Astrocyte of the spinal cord (primary cell): ENCODE measurements at places on chromosomes 11 and 22.

DNA sequence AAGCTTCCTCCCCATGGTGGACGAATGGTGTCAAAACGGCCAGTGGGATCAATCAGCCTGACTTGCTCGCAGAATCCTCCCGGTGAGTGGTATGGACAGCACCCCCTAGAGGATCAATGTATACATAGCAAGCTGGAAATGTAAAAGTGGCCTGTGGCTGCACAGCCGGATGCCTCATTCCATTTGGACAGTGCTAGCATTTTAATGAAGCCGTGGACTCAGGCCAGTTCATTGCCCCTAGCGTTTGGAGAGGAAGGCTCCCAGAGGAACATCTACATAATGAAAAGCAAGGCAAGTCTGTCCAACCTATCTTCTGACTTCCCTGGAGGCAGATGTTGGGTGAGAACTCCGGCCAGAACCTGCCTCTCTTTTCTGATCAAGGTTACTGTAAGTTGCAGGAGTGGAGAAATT, 942.3 kb downstream of the NTM start:
- no peak for DNase-seq

GRCh38 chr11:68741463-68741862, 9.9 kb downstream of the TESMIN start:
- DNase-seq, result no peak

DNA sequence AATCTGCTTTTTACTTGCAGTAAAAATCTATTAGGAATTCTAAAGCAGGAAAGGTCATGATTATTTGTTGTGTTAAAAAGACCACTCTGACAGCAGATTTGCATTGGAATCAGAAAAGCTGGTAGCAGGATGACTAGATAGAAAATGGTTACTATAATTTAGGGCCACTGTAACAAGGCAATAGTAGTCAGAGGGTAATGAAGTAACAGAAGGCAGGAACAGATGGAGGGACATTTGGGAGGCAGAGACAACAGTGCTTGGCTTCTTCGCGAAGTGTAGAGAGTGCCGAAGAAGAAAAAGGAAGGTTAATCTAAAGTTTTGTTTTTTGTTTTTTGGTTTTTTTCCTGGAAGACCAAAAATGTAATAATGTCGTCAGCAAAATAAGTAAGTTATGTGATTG, 129.8 kb upstream of the SLC5A12 start:
- no peak for DNase-seq

GRCh38 chr11:112511911-112512310, 251.3 kb upstream of the PLET1 start:
- no peak for DNase-seq

DNA sequence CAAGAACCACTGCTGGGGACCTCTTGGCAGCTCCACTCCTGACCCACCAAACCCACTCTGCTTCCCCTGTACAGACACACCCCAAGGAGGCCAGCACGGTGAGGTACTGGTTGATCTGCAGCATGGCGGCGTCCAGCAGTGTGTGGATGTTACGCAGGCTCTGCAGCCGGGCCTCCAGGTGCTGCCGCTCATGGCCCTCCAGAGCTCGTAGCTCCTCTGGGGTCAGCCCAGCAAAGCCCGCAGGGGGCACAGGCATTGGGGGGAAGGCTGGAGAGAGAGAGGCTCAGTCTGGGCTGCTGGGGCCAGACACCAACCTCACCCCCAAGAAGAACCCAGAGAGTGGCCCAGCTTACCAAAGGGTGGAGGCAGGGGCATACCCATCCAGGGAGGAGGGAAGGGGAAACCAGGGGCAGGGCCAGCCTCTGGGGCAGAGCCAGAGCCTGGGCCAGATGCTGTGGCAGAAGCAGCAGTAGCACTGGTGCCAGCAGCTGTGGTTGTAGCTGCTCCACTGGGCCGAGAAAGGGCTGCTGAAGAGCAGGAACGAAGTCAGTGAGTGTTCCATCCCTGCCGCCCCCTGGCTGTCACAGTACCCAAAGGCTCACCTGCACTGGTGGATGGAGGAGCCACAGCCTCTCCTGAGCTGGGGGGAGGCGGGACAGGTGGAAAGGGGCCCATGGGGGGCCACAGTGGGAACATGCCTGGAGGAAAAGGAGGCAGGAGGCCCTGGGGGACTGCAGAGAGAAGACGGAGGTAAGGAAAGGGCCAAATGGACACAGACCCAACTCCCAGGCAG, 4.5 kb downstream of the SYVN1 start:
- no peak for DNase-seq

GRCh38 chr11:11701070-11701469, 79.3 kb upstream of the GALNT18 start:
- no peak for DNase-seq
